ENCODE measurements at places on chromosomes 3 and 15.

- peak; percentile 7 for DNase-seq
Measured at GRCh38 chr3:95134693-95135413, 1072.0 kb downstream of the NSUN3 start.

DNA sequence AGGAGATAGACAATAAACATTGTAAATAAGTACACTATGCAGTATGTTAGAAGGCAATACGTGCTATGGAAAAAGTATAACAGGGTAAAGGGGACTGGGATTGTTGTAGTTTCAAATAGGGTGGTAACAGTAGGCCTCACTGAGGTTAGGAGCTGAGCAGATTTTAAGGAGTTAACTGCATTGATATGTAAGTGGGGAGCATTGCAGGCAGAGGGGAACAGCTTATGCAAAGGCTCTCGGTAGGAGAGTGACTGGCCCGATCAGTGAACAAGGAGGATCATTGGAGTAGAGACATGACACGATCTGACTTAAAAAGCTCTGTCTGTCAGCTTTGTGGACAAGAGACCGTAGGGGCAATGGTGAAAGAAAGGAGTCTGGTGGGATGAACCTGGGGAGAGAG, 46.8 kb downstream of the PCCB start:
- DNase-seq: no peak

GRCh38 chr3:156094391-156094790, 26.0 kb upstream of the KCNAB1 start:
- DNase-seq: no peak

DNA sequence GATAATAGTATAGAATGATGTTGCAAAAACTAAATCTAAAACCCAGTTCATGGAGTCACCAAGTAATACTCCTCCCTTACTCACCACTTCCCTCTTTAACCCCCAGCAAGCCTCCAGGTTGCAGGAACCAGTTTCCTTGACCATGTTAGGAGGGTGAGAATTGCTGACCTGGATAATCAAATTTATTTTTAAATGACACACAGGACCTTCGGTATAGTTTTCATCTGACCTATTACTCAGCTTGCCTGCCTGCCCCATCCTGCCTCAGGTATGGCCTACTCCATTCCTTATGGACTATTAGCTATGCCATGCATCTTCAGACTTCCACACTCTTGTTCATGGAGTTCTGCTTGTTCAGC, 883 bp downstream of the RTP4 start:
- DNase-seq: no peak

DNA sequence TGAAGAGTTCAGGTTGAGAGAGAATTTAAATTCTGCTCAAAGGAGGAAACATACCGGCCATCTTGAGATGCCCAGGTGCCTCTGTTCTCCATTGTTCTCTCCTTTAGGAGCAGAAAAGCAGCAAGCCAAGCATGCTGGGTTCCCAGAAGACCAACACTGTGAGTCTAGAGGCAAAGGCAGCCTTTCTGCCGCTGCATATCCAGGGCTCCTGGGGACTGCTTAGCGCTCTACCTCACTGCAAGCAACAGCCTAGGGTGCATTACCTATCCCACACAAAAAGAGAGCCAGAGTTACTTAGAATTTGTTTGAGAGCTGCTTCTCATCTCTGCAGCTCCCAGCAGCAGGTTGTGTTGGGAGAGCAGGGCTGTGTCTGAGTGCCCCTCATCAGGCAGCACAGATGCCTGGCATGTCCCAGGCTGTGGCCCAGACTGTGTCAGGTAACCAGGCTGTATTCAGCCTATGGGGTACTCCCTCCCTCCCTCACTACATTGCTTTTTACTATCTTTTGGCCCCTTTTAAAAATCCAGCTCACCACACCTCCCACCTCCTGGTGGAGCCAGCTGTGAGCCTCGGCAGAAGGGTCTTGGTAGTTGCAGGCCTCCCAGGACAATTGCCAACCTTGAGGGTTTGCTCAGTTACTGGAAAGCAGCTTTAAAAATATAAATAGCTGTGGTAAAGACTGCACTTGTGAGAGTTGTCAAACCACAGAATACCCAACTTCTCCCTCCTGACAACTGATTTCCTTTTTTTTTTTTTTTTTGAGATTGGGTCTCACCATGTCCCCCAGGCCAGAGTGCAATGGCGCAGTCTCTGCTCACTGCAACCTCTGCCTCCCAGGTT, 30.2 kb downstream of the BCL2L10 start:
- DNase-seq: no peak

- peak; percentile 79 for DNase-seq
Measured at GRCh38 chr3:98962189-98962930, 60.9 kb upstream of the DCBLD2 start.

DNA sequence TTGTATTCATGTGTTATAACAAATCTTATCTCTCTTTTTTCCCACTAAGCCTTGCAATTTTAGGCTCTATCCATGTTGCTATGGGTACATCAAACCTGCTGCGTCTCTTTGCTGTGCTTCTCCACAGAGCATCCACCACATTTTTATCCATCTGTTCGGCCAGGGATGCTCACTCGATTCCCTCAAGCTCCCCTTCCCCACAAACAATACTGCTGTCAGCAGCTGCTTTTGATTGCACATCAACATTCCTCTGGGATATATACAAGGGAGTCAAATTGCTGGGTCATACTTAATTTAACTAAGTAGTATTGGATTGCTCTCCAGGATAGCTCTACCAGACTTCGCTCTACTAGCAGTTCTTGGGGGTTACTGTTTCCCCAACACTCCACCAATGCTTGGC, 36.8 kb downstream of the TMEM108 start:
- DNase-seq: no peak

Data from AG20443 (cell line).